ENCODE measurements at places on chromosomes 4 and X.

- DNase-seq: no peak
Observed at GRCh38 chr4:53508446-53508845, 82.8 kb downstream of the LNX1 start.

DNA sequence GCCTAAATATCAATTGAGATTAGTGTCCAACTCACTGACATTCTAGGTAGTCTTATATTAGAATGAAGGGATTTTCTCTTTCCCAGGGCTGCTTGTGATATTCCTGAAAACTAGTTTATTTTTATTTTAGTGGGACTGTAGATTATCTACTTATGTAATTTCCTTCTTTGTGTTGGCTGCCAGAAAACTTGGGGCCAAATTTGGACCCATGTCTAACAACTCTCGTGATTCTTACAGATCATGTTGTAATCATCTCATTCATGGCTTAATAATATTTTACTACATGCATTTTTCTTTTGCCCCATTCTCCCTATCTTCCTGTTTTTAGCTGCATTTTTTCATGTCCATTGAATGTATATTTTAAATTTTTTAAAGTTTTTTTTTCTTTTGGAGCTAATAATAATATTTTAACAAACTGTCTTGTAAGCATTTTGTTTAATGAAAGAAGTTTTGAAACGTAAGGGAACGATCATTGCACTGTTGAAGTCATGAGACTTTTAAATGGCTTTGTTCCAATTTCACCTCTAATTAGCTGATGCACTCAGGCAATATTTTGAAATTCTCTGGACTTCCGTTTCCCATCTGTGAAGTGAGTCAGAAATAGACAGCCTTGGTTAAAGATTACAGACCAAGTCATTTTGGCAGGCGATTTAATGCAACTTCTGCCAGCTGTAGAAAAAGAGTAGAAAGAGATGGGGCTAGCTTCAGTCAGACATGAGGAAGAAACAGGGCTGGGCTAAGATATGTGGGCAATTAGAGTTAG, 14.3 kb upstream of the TDO2 start:
- no peak for DNase-seq

DNA sequence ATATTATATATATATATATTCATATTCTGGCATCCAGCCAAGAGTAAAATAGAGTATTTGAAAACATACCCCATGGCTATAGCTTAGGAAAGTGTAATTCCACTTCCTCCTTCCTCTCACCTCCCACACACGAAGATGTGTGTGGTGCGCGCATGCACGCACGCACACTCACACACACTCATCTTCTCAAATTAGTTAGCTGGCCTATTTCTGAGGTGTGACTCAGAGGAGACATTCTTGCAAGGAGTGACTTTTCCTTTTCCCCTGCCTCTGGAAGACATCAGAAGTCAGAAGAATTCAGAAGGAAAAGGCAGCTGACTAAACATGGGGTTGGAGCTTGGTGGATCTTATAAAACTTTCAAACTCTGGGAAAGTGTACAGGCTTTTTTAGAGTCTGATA, 8.8 kb downstream of the ENPEP start:
- no peak for DNase-seq

- no peak for DNase-seq
Observed at GRCh38 chrX:94057385-94057784, 383.4 kb downstream of the FAM133A start.
